ENCODE measurements at places on chromosomes 5 and 9.

GRCh38 chr5:64292611-64293215 lies 127.1 kb downstream of the RNF180 start:
- DNase-seq: no peak

GRCh38 chr5:130324953-130325671 lies 420.8 kb downstream of the CHSY3 start:
- no peak for DNase-seq

DNA sequence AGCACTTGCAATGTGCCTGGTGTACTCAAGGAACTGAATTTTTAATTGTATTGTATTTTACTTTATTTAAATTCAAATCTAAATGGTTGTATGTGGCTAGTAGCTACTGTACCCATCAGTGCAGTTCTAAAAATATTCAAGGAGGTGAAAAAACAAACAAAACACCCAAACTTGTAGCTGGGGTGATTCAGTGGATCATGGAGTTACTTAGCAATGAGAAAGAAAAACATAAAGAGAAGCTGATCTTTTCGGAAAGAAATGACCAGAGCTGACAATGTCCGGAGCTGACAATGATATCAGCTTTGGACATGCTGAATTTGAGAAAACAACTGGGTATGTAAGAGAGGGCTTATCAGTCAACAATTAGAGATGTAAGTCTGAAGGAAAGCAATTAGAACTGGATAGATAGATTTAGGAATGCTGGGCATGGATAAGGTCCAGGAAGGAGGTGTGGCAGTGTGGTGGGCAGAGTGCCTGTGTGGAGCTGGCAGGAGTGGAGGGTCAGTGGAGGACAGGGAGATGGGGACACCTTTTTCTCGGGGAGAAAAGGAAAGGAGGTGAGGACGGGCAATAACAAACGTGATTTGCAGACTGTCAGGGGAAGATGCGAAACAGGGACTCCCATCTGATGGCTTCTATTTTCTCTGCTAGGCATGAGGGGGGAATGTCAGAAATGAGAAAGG lies 113.2 kb downstream of the DCP2 start:
- DNase-seq: no peak

DNA sequence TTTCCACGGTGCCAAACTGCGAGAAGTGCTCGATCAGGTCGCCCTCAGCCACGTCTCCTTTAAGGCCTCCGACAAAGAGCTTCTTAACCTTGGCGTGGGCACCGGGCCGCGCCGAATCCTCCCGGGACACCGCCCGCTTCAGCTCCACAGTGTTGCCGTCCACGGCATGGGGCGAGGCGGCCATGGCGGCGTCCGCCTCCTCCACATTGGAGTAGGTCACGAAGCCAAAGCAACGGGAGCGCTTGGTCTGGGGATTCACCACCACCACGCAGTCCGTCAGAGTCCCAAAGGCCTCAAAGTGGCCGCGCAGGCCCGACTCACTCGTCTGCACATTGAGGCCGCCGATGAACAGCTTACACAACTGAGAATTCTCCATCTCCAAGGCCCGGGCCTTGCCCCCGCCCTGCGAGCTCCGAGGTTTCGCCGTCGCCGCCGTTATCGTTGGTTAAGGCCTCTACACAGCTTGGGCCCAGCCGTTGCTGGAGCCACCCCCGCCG lies 424 bp downstream of the HNRNPA0 start:
- no peak for DNase-seq

DNA sequence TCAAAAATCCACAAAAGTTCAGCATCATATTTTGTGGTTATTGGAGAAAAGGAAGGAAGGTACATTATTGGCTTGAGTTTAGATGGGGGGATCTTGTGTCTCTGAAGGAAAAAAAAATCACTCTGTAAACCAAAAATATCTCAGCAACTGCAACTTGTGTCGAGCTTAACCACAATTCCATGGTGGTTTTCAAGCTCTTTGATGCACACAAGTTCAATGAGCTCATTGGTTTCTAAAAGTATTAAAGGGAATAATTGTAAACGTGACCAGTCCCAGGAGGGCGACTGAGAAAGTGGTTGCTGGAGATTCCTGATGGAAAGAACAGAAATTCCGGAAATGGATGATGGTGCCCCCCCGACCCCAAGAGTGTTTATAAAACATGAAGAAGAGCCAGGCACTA lies 173.8 kb downstream of the PSAT1 start:
- no peak for DNase-seq

GRCh38 chr9:102972780-102973179 lies 22.4 kb upstream of the CYLC2 start:
- no peak for DNase-seq

DNA sequence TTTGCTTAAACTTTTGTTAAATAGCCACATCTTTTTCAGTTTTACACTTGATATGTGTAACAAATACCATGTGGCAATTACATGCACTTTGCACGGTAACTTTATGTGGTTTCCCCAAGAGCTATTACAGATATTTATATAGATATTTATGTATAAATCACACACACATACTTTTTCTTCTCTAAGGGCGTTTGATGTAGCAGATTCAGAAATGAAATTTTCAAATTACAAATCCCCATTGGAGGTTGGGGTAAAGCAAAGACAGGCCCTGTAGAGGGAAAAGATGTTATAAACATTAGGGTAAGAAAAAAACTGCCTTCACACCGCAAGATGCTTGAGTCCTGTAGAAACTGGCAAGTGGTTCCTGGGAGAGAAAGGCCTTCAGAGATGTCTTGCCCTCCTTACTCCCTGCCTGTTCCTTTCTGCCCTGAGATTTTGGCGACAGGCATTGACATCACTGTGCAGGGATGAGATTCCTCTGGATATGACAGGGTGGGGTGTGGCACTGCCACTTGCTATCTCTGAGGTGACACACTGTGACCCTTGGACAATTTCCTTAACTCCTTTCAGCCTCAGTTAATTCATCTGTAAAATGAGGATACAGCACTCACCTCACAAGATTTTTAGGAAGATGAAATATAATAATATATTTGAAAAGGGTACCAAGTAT lies 177.9 kb upstream of the TUT7 start:
- no peak for DNase-seq

DNA sequence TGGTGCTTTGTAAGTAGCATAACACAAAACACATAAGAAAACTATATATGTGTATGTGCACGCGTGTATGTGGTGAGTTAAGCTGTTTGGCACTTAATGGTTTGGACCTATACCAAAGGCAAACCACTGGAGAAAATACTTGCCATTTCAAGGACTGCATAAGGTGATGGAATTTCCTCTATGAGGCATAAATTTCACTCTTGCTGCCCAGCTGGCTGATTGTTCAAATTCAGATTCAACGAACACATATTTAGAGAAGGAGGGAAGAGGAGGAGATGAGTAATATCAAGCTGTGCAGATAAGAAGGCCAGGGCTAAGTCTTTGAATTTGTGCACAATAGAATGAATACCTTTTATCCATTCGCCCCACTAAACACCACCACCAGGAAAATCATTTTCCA lies 470.6 kb upstream of the MPDZ start:
- no peak for DNase-seq

Measured in stimulated activated CD4-positive, alpha-beta T cell treated with anti-CD3 and anti-CD28 coated beads, TNF-alpha, amount 100 ng/mL, for 4 hours (primary cell).